ENCODE measurements at places on chromosomes 6 and 20. TPM values are rescaled to one million over a fixed set of nuclear protein-coding genes. Genes with fewer than 3 reads are reported as not detected.
A peak's percentile ranks its signal among the peaks of the same experiment; 100 is the strongest.

DNA sequence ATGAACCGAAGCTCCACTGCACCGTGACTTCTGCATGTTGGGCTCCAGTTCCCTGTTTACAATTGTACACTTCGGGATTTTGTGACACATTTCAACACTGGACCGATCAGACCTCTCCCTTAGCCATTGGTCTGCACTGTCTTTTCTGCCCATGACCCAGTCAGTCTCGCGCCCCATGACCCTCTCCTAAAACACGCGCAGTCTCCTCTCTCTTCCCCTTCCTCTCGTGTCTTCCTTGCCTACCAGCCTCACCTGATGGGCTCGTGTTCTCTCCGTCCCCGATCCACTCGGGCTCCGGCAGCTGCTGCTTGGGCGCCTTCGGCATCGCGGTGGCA, 535 bp upstream of the ABCF1 start:
- H3K4me3 ChIP-seq: peak overlapping the region; percentile 89
- no peaks in the 10 kb centered on the region for H3K27me3 ChIP-seq
- peaks cover 58% of the 10 kb centered on the region for H3K4me1 ChIP-seq

GRCh38 chr6:147870506-147871110, 362.1 kb downstream of the SAMD5 start:
- no peaks in the 10 kb centered on the region for H3K4me1 ChIP-seq
- H3K27me3 ChIP-seq: no peaks in the 10 kb centered on the region
- H3K27ac ChIP-seq: no peak overlapping the region
- DNase-seq: no peak

DNA sequence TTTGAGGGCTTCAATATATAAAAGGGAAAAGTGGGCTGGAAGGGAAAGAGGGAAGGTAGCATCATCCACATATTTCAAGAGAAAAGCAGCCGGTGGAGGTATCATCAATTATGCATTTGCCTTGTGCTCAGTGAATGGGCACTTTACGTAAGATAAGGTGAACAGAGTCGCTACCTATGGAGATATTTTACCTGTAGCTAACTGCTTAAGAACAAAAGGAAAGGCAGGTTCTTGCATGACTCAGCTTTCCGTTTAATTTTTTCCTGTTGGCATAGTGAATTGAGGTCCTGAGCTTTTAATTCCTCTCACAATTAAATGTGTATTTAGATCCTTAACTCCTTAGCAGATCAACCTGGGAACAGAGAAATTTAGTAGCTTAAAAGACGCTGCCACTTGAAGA, 25.5 kb upstream of the PLCB4 start:
- H3K36me3 ChIP-seq: no peaks in the 10 kb centered on the region
- no peak overlapping the region for H3K27ac ChIP-seq
- no peak for DNase-seq
- H3K27me3 ChIP-seq: no peaks in the 10 kb centered on the region

- H3K4me3 ChIP-seq: peak overlapping the region; percentile 27
- H3K27me3 ChIP-seq: peaks cover 68% of the 10 kb centered on the region
- H3K27ac ChIP-seq: no peak overlapping the region
- peaks cover 13% of the 10 kb centered on the region for H3K4me1 ChIP-seq
- DNase-seq: no peak
- peaks cover 1% of the 10 kb centered on the region for H3K36me3 ChIP-seq
Measured at GRCh38 chr6:151493161-151493803, 535 bp upstream of the CCDC170 start.

TRIM39 gene
- 13.6 TPM for total RNA-seq

Measured in activated CD8-positive, alpha-beta memory T cell treated with anti-CD3 and anti-CD28 coated beads, Interleukin-2, amount 10 ng/mL, durations not matched to agents 7 days and 5 days (primary cell).